ENCODE measurements at places on chromosomes 1 and 21.

GRCh38 chr1:174398246-174398645, 49.5 kb upstream of the GPR52 start:
- no peak for DNase-seq

- DNase-seq, result no peak
Measured at GRCh38 chr1:230250666-230251065, 175.5 kb downstream of the PGBD5 start.

DNA sequence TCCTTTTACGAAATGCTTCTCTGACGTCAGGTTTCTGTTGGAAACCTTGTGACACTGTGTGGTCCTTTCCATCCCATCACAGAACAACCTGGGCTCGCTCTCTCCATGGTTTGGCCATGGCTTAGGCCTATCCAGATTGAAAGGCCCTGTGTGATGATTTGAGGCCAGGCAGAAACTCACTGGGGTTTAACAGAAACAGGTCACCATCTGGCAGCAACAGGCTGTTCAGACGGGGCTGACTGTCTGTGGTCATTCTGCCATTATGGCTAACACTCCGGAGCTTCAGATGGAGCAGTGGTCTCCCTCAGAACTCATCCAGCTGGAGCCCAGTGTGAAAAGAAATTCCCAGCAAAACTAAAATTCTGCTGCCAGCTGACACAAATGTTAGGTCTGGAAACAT, 9.3 kb downstream of the PLEKHM2 start:
- no peak for DNase-seq

DNA sequence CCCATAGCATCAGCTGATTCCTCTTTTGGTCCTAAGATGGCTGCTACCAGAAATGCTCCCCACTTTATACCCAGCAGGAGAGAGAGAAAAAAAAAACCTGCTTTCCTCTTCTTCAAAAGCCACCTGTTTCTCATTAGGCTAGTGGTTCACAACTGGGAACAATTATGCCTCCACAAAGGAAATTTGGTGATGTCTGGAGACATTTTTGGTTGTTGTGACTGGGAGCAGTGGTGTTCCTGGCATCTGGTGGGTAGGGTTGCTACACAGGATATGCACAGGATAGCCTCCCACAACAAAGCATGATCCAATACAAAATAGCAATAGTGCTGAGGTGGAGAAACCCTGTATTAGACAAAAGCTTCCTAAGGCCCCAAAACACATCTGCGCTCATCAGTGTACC, 38.5 kb upstream of the SGIP1 start:
- no peak for DNase-seq

DNA sequence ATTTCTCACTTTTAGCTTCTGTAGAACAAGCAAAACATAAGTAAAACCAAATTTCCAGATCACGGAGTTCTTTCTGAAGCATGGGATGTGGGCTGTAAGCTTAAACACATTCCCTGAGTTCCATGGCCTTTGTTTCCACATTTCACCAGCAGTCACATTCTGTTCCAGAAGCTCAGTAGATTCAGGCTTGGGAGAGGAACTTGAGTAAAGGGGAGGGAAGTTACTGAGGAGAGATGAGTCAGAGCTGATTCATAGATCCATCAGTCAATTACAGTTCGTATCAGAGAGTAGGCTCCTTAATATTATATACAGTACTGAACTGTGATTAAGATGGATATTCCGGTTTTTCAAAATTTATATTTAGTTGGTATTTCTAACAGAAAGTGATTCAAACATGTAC, 614.3 kb downstream of the NCAM2 start:
- no peak for DNase-seq

DNA sequence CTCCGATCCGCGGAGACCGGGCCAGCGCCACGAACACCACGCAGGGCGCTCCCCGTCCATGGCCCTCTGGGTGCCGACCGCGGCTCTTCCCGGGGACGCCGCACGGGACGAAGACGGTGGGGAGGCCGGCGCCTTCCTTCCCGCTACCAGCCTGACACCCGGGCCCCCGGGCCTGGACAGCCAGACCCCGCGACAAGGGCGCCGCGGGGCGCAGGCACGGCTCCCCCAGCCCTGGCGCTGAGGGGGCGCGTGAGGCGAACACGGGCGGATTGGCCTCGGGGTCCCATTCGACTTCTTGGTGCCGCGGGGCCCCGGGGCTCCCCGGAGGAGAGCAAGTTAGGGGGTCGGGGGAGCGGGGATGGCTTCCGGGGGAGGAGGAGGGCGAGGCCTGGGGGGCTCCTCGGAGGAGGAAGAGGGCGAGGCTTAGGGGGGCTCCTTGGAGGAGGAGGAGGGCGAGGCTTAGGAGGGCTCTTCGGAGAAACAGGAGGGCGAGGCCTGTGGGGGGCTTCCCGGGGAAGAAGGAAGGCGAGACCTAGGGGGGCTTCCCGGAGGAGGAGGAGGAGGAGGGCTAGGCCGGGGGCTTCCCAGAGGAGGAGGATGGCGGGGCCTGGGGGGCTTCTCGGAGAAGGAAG, 537 bp upstream of the KLHL17 start:
- no peak for DNase-seq

GRCh38 chr1:43405876-43406234, 16.2 kb downstream of the SZT2 start:
- DNase-seq, result no peak

- no peak for DNase-seq
Measured at GRCh38 chr1:85888921-85889320, 180.7 kb upstream of the ZNHIT6 start.

- DNase-seq, result no peak
Measured at GRCh38 chr1:50232336-50232735, 123.6 kb downstream of the ELAVL4 start.

DNA sequence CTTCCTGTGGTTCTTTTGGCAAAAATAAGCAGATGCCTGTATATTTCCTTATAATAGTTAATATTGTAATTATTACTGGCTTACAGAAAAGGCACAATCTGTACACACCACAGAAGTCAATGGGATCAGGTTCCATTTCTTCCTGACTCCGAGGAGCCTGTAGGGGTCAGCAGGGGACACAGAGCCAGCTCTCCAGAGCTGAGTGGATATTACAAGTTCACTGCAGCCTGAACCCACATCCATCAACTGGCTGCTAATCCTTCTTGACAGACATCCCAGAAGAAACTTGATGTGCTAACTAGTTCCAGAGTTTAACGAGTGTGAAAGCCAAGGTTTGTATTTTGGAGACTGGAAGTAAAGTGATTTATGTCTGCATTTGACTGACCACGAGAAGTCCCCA, 203.8 kb downstream of the LMX1A start:
- no peak for DNase-seq

DNA sequence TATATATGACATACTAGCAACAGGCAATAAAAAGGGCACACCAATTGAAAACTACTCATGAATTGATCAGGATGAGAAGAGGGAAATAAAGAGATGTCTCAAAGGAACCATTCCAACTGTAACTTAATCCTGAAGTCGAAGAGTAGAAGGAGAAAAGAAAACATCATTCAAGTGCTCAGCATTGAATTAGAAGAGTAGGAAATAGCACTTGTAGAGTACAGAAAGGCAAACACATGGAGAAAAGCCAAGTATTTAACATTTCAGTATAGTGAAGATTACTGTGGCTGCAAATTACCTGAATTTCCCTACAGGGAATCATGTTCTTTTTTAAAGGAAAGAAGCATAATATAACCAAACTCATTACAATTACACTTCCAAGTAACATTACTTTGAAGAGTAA, 205.0 kb downstream of the KCTD3 start:
- no peak for DNase-seq

- DNase-seq, result no peak
Measured at GRCh38 chr1:15797614-15798390, 9.6 kb downstream of the UQCRHL start.

DNA sequence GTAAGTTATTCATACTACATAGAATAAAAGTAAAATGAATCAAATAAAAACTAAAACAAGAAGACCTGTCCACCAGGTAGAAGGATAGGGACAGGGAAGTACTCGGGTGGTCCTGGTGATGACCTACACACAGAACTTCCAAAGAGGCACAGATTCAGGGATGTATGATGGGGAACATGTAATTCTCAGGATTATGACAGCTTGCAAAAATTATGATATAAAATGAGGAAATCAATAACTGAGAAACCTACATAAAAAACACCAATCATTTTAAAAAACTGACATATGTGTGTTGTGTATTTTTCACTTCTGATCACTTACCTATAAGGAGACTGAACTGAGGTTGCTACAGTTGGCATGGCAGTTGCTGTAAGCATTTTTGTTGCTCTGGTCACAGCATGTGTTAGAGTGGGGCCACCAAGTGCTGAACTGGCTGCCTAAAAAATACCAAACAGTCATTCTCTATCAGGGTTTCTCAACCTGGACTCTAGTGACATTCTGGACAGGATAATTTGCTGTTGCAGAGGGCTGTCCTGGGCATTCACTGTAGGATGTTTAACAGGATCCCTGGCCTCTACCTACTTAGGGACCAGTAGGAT, 73.8 kb downstream of the USP24 start:
- DNase-seq, result no peak

DNA sequence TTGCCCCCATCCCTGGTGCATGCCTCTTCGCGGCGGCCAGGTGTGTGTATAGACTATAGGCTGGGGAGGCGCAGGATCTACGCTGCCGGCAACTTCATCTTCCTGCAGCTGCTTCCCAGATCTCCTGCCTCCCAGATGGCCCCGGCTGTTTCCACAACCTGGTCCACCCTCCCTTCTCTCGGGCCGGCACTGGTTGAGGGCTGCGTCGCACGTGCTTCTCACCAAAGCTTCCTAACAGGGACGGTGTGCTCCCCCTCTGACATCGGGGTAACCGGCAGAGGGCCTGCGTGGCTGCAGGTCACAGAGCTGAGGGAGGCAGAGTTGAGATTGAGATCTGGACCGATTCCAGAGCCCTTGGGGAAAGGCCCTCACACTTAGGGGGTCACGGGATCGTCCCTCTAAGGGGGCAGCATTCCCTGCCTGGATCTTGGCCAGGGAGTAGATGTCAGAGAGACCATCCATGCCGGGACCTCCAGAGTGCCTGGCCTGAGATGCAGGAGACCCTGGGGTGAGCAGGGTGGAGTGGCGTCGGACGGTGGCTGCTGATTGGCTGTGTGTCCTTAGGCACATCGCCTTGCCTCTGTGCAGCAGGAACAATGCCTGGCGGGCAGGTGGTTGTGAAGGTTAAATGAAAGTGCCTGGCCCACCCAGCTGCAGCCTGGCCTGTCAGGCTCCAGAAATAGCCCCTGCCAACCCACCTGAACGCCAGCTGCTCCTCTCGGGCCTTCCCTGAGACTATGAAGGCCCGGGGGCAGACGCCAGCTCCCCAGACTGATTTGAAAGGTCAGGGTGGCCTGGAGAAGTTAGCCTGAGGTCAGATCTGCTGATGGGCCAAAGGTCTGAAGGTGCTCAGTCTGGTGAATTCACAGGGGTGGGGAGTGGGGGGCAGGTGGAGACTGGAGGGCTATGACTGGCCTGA, 6.1 kb upstream of the MASP2 start:
- DNase-seq, result peak; percentile 55

DNA sequence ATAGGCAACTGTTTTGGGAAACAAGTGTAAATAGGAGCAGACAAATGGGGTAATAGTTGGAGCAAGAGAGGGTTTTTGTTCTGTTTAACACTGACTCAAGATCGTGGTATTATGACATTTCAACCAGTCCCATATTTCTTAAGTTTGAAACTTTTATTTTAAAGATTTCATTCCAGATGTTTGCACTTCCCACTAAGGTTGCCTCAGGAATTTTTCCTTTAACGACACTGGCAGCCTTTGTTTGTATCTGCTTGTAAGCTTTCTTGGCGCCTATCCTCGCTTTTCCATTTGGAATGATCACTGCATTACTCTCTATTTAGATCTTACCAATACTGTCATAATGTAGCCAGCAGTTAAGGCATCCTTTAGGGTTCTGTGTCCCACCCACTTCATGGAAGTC, 67.7 kb downstream of the ALG6 start:
- no peak for DNase-seq

GRCh38 chr21:45522381-45522780, 19.9 kb downstream of the SLC19A1 start:
- DNase-seq, result no peak

GRCh38 chr1:227218870-227219573, 99.3 kb downstream of the CDC42BPA start:
- no peak for DNase-seq

DNA sequence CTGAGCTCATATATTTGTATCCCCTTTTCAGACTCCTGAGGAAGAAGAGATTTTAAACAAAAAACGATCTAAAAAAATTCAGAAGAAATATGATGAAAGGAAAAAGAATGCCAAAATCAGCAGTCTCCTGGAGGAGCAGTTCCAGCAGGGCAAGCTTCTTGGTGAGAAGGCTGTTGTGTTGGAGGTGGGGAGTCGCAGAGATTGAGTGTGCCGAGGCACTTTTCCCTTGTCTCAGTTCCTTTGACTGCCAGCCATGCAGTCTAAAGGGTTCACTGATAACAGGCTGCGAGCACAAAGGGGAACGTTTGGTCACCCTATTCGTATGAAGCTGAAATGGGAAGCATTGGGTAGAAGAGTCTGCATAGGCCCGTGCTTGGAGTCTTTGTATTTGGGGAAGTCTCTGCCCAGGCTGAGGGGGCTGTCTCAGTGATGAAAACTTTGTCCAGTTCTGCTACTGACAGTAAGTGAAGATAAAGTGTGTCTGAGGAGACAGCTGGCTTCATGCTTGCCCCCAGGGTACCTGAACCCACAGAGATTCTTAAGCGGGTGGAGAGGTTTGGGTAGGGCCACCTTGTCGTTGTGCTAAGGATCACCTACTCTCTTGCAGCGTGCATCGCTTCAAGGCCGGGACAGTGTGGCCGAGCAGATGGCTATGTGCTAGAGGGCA, 2.8 kb downstream of the RPS8 start:
- DNase-seq, result no peak

DNA sequence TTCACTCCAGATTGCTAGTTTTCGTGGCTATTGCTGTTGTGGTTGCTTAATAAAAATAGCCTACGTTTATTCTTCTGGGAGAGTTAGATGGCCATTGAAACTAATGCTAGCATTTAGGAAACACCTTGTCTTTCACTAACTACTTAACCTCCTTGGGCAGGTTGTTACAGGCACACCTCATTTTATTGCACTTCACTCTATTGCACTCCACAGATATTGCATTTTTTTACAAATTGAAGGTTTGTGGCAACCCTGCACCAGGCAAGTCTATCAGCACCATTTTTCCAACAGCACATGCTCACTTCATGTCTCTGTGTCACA, 11.3 kb upstream of the MARK1 start:
- DNase-seq, result no peak

GRCh38 chr1:15469361-15469760, 6.5 kb upstream of the CELA2B start:
- DNase-seq, result no peak

DNA sequence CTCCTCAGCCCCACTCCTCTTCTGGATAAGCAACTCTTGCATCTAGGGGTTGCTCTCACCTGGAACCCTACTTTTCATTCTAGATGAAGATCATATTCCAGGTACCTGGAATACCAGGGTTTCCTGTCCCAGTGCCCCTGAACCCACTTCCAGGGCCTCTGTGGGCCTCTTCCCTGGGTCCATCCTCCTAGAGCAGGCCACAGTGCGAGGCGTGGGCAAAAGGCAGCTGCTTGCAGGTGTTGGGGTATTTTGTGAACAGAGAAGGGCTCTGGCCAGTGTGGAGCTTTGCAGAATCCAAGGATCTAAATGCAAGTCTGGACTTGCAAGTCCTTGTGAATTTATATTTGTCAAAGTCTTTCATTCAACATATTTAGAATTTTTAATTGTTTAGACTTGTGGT, 240.4 kb upstream of the POU3F1 start:
- no peak for DNase-seq

GRCh38 chr1:239353536-239353935, 32.8 kb upstream of the CHRM3 start:
- DNase-seq, result no peak

Data from NAMALWA (cell line).